ENCODE measurements at places on chromosomes 6 and 20.

DNA sequence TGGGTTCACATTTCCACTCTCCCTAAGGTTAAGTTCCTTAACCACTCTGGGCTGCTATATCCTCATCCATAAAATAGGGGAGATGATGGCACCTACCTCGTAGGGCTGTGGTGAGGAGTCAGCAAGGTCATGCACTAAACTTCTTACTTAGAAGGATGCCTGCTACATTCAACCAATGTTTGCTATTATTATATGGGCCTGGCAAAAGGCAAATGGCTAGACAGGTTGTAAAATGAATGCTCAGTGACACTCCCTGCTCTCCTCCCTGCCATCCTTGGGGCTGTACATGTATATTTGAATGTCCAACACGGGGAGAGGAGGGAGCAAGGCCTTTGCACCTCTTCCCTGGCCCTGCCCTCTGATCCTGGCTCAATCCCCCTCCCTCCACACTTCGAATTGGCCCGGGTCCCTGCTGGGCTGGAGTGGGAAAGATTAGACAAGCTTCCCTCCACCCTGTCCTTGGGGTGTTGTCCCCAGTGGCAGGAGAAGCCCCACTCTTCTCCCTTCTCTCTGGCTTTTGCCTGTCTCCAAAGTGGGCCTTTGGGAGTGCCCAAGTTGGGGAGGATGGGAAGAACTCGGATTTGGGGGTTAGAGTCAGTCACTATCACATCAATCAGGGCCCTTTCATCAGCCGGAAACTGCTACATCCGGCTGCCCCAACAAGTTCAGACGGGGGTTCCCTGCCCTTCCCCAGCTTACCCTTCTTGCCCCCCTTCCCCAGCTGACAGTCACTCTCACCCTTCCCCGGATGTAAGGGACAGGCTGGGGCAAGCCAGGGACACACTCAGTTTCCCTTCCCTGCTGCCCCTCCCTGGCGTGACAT, 36.3 kb upstream of the VEGFA start:
- DNase-seq = no peak

GRCh38 chr20:42923348-42923918, 266.3 kb downstream of the PTPRT start:
- DNase-seq = no peak

- peak; percentile 97 for DNase-seq
Observed at GRCh38 chr6:36577301-36577700, 16.9 kb upstream of the SRSF3 start.

GRCh38 chr20:16978497-16978896, 230.3 kb downstream of the OTOR start:
- no peak for DNase-seq

DNA sequence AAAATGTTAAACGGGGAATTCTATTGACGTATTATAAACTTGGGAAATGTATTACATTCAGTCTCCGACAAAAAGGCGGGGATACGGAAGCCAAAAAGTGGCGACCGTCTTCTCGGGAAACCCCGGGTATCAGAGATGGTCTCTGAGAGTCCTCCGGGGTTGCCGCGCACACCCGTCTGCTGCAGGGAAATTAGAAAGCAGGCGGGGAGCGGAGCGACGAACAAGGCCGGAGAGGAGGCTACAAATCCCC, 1.5 kb downstream of the SALL4 start:
- no peak for DNase-seq

DNA sequence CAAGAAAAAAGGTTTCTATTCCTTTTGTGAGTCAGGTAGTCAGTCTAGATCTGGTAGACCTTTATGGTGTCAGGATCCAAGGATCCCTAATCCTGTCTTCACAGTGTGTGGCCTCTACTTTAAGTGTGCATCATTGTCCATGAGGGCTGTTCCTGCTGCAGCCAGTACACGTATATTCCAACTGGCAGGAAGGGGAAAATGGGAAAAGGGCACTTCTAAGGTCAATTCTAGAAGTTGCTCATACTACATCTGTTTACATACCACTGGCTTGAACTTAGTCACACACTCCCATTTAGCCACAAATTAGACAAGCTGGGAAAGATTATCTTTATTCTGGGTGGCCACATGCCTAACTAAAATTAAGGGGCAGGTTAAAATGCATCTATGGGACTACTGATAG, 9.7 kb upstream of the MMS22L start:
- DNase-seq = peak; percentile 25

- no peak for DNase-seq
Observed at GRCh38 chr6:20070047-20070446, 142.2 kb downstream of the MBOAT1 start.

GRCh38 chr20:62020935-62021701, 44.6 kb downstream of the TAF4 start:
- DNase-seq = peak; percentile 23

- DNase-seq = no peak
Observed at GRCh38 chr6:84771125-84771755, 6.8 kb upstream of the TBX18 start.

- DNase-seq = no peak
Observed at GRCh38 chr20:20341371-20341770, 26.5 kb upstream of the INSM1 start.

DNA sequence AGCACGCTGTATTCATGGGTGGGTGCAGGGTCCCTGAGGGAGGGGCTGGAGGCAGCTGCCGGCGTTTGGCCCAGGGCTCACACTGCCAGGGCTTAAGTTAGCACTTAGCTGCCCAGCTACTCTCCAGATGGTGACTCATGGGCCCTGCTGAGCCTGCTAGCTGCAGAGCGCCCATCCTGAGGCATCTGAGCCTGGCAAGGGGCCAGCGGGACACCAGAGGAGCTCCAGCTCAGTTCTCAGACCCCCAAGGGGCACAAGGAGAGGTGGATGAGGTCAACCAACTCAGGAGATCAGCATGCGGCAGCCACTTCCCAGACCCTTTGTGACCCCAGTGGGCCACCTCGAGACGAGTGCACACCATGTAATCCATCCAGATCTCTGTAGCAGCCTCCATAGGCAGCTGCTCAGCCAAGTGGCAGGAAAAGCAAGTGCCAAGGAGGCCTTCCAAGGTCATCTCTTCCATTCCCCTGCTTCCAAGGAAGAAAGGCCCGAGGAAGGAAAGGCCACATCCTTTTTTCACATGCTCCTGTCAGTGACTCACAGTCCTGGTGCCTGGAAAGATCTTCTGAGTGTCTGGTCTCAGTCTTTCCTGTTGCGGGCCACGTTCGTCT, 35.3 kb downstream of the FOXP4 start:
- peak; percentile 78 for DNase-seq

DNA sequence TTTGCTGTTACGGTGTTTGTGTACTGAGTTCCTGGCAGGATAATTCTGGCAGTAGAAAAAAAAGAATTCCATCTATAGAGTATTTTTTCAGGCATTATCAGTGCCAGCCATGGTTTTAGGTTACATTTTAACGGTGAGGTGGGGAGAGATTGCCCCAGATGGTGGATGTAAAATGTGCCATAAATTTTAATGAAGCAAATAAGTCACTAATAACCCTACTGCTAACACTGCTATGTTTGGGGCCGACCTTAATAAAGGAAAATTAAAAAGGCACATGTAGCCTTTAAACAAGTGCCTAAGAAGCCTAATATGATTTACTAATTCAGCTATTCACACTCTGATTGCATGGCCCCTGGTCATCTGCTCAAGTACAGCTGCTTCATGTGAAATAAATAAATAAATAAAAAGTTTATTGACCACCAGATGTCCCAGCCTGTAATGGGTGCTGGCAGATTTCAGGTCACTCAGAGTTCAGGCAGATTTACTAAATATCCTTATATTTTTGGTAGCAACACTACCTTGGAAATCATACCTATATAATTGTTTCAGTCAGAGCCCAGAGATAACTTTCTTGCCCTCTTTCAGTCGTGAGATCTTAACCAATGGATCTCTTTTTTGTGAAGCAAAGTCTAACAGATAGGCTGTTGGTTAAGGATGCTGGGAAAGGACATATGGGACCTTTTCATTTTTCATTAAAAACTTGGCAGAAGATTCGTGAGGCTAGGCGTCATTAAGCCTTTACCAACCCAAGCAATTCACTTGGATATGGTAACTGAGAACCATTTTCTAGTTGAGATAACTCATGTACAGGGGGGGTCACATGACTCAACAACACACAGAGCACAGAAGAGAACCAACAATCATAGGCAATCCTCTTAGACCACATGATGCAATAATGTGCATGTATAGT, 495.0 kb upstream of the NRSN1 start:
- DNase-seq = no peak

GRCh38 chr6:428047-428603, 36.6 kb downstream of the IRF4 start:
- DNase-seq = no peak

DNA sequence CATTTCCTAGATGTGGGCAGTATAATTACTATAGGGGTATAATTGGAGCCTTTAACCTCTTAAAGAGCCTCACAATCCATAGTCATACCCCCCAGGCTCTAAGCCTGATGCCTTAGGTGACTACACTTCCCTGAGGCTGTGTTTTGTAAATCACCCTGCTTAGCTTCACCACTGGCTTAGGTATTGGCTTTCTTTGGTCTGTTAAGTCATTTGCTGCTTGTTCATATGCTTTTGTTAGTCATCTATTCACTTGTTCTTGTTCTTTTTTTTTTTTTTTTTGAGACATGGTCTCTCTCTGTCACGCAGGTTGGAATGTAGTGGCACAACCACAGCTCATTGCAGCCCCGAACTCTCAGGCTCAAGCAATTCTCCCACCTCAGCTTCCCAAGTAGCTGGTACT, 26.7 kb downstream of the KAT14 start:
- DNase-seq = peak; percentile 5

- peak; percentile 91 for DNase-seq
Observed at GRCh38 chr6:56528412-56528841, 114.3 kb downstream of the DST start.

- no peak for DNase-seq
Observed at GRCh38 chr6:100126790-100127484, 132.9 kb upstream of the MCHR2 start.

DNA sequence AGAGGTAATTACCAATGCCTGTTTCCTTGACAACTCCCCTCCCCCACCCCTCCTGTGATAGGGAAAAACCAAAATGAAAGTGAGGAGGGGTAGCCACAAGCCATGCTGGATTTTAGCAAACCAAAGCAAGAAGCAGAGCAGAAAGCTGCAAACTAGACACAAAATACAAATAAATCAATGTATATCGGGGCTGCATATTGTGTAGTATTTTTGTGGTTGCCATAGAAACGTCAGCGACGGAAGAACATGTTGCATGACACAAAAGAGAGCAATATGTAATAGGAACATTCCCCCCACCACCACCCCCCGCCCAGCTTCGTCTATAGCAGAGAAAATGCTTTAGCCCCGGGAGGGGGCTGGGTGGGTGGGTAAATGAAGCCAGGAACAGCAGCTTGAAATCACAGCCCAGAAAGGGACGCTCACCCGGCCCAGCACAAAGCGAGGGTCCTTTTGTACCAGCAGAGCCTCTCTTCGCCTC, 548 bp downstream of the AGPAT4 start:
- peak; percentile 52 for DNase-seq

GRCh38 chr6:139605350-139605749, 230.9 kb upstream of the CITED2 start:
- peak; percentile 92 for DNase-seq

GRCh38 chr6:37534893-37535292, 35.2 kb upstream of the CCDC167 start:
- DNase-seq = no peak

GRCh38 chr20:31890646-31891045, 20.2 kb downstream of the TTLL9 start:
- no peak for DNase-seq

DNA sequence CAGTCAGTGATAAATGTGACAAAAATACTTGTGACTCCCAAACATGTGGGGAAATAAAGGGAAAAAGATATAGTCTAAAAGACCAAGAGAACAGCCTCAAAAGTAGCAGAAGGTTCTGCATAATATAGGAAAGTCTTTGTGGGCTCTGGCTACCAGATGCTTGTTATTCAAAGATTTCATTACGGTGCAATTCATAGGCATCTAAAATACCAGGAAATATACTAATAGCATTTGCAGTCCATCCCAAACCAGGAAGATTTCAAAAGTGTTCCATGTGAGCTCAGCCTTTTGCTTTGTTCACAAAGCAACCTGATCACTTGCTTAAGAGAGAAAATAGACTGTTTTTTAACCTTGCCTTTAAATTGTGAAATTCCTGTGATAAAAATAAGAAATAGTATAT, 506.7 kb upstream of the MARCKS start:
- DNase-seq = peak; percentile 86

- no peak for DNase-seq
Observed at GRCh38 chr6:5838656-5839396, 167.9 kb downstream of the NRN1 start.

DNA sequence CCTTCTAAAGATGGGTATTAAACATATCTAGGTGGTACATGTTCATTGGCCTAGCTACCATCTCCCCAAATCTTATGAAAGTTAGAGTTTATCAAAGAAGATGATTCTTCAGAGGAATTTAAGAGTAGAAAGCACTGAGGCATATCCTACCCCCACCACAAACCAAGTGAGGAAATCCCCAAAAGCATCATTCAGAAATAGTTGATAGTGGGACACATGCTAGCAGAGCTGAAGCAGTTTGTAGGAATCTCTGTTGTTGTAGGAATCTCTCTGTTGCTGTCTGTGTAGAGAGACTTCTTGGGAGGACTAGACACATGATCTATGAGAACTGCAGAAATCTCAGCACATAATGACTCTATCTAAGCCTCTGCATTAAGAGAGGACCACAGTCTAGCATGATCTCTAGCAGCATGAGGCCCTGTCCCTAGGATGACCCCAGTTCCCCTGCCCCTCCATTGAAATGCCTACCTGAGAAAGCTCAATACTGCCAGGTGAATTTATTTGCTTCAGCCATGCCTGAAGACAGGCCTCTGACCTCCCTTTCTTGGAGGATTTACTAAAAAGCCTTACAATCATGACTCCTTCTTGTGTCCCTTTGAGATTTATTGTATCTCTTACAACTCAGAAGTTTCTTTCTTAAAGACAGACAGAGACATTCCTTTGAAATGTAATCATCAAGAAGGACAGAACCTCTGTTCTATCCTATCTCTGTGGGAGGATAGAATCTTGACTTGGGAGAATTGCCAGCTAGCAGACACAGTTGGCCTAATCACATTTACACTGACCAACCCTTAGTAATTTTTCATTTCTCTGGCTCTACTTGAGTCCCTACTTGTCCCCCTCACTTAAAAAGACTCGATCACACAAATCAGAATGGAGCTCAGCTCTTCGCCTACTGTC, 582.4 kb downstream of the PHF3 start:
- DNase-seq = no peak

DNA sequence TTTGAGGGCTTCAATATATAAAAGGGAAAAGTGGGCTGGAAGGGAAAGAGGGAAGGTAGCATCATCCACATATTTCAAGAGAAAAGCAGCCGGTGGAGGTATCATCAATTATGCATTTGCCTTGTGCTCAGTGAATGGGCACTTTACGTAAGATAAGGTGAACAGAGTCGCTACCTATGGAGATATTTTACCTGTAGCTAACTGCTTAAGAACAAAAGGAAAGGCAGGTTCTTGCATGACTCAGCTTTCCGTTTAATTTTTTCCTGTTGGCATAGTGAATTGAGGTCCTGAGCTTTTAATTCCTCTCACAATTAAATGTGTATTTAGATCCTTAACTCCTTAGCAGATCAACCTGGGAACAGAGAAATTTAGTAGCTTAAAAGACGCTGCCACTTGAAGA, 25.5 kb upstream of the PLCB4 start:
- no peak for DNase-seq
